ENCODE measurements at places on chromosomes 12 and 14.

DNA sequence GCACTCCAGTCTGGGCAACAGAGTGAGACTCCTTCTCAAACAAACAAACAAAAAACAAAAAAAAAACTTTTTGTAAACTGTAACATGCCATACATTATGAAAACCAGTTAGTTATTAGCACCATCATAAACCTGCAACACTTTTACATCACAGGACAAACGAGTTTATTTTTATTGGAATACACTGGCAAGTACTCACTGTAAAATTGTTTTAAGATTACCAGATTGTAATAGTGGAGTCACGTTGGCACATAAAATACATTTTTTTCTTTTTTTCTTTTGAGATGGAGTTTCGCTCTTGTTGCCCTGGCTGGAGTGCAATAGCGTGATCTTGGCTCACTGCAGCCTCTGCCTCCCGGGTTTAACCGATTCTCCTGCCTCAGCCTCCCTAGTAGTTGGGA lies 15.7 kb downstream of the FKBP3 start:
- peak overlapping the region; percentile 5 for H3K27ac ChIP-seq
- peaks cover 67% of the 10 kb centered on the region for H3K36me3 ChIP-seq
- H3K4me1 ChIP-seq, result no peaks in the 10 kb centered on the region
- H3K27me3 ChIP-seq, result no peaks in the 10 kb centered on the region
- no peak for DNase-seq

DNA sequence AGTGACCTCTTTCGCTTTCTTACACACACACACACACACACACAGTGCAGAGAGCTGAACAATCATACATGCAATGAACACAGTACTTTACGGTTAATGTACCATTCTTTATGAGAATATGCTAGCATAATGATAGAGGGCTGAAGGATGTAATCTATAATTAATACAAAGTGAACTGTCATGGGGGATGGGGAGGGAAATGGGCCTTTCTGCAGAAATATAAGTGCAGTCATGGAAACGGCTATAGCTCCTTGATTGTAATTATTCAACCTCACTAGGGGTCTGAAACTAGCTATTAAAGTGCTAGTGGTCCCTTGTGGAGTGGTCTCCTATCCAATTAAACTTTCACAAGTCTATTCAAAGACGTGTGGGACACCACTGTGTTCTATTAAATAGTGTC lies 443.2 kb upstream of the FOXG1 start:
- peaks cover 20% of the 10 kb centered on the region for H3K4me1 ChIP-seq
- no peaks in the 10 kb centered on the region for H3K36me3 ChIP-seq
- no peak overlapping the region for H3K27ac ChIP-seq
- H3K27me3 ChIP-seq, result no peaks in the 10 kb centered on the region

DNA sequence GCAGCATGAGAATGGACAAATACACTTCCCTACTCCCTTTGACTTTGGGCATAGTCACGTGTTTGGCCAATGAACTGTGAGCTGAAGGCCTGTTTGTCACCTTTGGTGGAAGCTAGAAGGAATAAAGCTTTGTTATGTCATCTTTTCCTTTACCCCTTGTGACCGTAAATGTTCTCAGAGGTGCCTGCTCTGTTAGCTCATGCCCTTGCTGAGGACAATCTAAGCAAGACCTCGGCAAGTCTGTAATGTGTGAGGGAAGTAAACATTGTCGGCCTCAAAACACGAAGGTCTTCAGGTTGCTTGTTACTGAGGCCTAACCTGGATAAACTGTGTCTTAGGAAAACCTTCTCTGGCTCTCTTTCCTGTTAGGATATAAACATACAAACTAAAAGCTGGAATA lies 354.2 kb downstream of the TMEM132D start:
- H3K27me3 ChIP-seq, result no peaks in the 10 kb centered on the region
- H3K27ac ChIP-seq, result no peak overlapping the region
- no peak overlapping the region for H3K4me3 ChIP-seq

GRCh38 chr12:34603382-34604035 lies 581.2 kb downstream of the ALG10 start:
- H3K27me3 ChIP-seq, result no peaks in the 10 kb centered on the region
- H3K4me3 ChIP-seq, result no peak overlapping the region
- no peak overlapping the region for H3K27ac ChIP-seq
- no peaks in the 10 kb centered on the region for H3K36me3 ChIP-seq

DNA sequence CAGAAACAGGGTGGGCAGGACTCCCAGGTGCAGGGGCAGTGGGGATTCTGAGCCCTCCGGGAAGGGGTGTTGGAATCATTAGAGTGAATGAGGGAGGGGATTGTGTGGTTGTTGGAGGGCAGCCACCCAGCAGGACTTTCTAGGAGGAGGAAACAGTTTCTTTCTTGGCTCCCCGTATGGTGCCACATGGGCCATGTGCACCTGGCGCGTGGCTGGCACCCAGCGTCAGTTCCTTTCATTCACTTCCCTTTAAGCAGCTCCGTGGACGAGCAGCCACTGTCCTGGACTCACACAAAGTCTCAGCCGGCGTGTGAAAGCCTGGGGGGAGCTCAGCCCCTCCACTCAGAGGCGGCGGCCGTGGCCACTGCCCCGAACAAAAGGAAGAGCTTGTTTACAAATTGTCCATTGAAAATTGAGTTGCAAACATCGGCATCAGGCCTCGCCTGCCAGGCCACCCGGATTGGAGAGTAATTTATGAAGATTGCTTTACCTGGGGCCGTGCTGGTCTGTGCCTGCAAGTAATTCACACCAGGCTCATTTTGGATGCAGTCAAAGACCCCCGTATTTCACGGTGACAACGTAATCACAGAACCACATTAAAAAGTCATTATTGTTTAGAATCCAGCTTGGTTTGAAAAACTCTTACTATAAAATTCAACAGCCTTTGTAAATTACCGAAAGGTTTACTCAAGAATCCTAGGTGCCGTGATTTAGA lies 101.7 kb upstream of the C14orf180 start:
- DNase-seq, result no peak
- H3K4me3 ChIP-seq, result no peak overlapping the region
- H3K27ac ChIP-seq, result no peak overlapping the region
- H3K4me1 ChIP-seq, result no peaks in the 10 kb centered on the region
- H3K27me3 ChIP-seq, result no peaks in the 10 kb centered on the region

GRCh38 chr12:111429828-111430432 lies 24.2 kb downstream of the SH2B3 start:
- no peak overlapping the region for H3K27ac ChIP-seq
- H3K4me1 ChIP-seq, result peaks cover 14% of the 10 kb centered on the region
- no peak overlapping the region for H3K4me3 ChIP-seq
- no peaks in the 10 kb centered on the region for H3K27me3 ChIP-seq
- no peaks in the 10 kb centered on the region for H3K36me3 ChIP-seq

All from neural progenitor cell (in vitro differentiated cells).